ENCODE measurements at places on chromosomes 7 and 10. TPM values are rescaled to one million over a fixed set of nuclear protein-coding genes. Genes with fewer than 3 reads are reported as not detected.

DNA sequence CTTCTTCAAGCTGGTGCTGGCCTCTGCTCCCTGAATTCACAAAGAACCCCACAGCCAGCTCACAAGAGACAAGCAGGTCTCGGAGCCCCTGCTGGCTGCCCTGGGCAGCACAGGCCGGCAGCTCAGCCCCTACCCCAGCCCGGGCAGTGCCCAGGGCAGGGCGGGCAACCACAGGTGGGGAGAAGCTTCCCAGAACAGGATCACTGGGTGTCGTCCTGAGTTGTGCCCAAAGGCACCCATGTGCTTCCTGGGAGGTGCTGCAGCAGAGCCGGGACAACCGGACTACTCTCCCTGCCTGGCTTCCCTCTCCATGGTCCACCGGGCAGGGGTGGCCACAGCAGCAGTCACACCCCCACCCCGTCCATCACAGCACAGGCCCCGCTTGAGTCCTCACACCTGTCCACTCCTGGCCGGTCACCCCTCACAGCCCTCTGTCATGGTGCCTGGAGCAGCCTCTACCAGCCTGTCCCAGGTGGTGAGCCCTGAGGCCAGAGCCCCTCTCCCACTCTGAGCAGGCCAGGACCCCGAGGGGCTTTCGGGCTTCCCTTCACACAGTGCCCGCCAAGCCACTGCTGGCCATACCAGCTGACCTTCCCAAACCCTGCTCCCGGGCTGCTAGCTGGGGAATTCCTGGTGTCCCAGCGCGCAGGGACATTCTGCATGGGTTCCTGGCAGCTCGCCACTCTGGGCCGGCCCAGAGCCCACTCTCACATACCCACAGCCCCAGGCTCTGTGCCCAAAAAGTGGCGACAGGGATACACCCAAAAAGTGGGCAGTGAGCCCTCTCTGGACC lies 3.1 kb downstream of the RASGEF1A start:
- no peak for DNase-seq

DNA sequence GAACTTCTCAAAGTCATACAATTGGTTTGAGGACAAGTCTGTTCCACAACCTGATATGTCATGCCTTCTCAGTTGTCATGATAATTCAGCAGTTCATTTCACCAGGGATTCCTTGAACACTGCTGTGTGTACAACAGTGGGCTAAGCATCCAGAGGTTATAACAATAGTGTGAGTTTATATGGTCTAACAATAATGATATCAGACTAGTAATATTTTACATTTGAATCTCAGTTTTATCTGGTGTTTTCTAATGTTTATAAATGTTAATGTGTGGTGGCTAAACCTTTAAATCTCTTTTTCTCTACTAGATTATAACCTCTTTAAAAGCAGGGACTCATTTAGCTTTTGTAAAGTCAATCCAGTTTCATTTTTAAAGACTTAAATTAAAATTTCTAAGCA lies 48.7 kb downstream of the BTRC start:
- no peak for DNase-seq

DNA sequence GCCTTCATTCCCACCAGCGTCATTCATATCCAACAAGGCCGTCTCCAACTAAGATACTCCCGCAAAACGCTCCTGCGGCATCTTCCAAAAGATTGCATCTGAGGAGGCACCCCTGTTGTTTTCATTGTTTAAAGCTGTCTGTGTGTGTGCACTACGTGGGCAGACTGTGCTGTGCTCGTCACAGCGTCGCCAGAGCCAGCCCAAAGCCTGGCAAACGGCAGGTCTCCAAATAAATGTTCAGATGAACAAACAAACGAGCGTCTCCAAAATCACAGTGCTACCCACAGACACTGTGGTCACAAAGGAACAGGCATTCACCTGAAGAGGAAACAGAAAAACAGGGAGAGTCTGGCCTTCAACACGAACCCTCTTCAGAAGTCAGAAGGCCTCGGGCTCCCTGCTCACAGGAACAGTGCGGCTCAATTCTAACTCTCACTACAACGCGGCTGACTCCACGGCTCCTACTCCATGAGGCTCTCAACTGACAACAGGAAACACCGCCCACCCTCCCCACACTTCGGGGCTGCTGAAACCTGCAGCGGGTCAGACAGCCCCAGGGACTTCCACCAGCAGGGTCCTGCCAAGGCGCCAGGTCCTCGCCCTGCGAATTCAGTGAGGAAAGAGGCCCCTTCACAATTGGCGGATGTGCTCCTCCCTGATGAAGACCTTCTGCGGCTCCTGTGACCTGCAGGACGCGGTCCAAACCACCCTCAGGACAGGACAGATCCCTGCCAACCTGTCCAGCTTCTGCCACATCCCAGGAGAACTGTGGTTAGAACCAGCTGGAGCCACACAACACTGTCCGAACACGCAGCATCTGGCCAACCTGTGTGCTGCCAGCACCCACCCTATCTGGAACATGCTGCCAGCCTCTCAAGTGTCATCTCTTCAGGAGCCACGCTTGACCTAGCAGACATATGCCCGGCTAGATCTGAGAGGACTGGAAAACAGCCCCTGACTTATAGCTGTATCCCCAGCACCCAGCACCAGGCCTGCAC lies 36.1 kb downstream of the MAD1L1 start:
- no peak for DNase-seq

GRCh38 chr10:74244097-74244685 lies 93.2 kb downstream of the ADK start:
- DNase-seq, result no peak

GRCh38 chr10:63833411-63834060 lies 312.3 kb downstream of the REEP3 start:
- no peak for DNase-seq

- DNase-seq, result no peak
These were observed 36.3 kb downstream of the ARID5B start for GRCh38 chr10:61937631-61938351.

GRCh38 chr10:12418000-12418399 lies 68.7 kb downstream of the CAMK1D start:
- DNase-seq, result no peak

The POU6F2 gene
- total RNA-seq, result 0.81 TPM

The ADK gene
- total RNA-seq, result 76.2 TPM
